ENCODE measurements at places on chromosomes 2 and 18.

GRCh38 chr2:45728458-45728942, 77.0 kb downstream of the PRKCE start:
- DNase-seq = no peak

DNA sequence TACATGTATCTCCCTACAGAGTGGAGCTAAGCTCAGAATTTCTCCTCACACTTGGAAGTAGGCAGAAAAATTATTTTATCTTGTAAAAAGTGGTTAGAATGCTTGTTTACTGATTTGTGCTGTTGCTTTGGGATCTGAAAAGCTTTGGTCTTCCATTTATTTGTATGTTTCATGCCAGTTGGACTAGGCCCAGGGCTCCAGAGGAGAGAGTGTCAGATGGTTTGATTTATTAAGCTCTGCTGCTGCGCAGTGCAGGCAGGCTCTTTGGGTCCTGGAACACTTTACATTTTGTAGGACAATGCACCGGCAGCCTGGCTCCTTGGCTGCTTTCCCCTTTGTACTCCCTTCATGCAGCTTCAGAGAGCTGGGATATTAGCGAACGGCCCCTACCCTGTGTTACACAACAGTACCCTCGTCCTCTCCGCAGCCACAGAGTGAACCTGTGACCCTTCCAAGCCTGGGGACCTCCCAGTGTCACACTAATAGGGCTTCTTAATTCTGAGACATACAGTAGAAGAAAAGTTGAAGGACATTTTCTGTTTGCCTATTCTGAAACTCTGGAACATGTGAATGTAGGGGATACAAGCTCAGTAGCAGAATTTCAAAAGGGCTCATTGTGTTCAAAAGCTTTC, 56.7 kb upstream of the EML6 start:
- DNase-seq = no peak

- no peak for DNase-seq
Measured at GRCh38 chr2:216082117-216082711, 495 bp downstream of the TMEM169 start.

DNA sequence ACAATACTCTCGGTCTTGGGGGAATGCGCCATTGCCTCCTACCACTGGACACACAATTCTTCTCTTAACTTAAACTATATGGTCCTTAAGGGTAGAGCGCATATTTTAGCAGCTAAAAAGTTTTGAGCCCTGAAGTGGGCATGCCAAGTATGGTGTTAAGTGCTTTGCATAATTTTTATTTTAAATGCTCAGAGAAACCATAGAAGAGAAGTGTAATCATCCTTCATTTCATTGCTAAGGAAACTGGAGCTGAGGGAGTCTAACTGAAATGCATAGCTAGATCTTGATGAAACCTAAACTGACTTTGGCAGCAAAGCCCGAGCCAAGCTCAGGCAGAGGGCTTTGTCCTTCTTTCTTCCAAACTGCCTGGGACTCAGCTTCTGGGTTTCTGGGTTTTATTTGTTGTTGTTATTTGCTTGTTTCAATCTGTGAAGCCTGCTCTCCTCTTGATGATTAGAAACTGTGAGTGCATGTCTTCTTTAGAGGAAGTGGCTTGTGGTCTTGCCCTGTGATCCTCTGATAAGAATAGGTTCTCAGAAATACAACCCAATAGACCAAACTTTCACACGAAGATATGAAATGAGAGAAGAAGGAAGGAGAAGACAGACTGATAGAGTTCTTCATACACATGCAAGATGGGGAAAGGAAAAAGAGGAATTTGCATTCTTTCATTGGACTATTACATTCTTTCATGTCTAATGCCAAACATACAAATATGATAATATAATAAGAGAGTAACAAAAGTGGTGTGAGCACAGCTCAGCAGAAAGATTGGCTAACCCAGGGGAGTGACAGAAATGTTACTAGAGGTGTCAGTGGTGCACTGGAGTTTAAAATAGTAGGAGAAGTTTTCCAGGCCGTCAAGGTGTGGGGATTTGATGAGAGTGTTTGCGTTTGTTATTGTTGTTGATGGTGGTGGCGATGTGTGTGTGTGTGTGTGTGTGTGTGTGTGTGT, 7.5 kb upstream of the RNF144A start:
- peak; percentile 45 for DNase-seq

DNA sequence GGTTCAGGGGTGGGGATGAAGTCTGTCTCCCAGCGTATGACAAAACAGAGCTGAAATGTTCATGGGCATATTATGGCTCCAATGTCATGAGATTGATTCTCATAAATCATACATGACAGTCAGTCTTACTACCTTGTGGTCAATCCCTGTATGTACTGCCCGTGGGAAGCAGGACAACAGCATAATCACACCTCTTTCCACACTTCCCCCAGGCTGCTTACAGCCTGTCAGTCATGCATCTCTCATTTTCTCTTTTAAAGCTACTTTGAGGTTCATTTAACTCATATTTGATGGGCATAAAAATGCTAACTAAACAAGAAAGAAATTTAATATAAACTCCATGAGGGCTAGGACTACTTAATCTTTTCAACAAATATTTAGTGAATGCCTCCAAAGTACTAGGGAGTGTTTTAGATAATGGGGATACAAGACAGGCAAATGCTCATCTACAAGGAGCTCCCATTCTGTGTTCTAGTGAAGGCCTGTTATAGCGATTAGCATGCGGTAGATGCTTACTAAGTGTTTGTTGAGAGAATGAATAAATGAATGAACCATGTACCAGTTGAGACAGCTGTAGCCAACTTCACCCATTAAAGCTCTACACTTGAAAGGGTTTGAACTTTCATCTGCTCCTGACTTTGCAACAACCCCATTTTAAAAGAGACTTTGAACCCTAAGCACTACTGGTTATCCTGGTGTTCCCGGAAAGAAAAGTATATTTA, 89.1 kb downstream of the ALPK2 start:
- DNase-seq = no peak

- DNase-seq = peak; percentile 52
Measured at GRCh38 chr2:53559302-53559966, 208.2 kb upstream of the CHAC2 start.

DNA sequence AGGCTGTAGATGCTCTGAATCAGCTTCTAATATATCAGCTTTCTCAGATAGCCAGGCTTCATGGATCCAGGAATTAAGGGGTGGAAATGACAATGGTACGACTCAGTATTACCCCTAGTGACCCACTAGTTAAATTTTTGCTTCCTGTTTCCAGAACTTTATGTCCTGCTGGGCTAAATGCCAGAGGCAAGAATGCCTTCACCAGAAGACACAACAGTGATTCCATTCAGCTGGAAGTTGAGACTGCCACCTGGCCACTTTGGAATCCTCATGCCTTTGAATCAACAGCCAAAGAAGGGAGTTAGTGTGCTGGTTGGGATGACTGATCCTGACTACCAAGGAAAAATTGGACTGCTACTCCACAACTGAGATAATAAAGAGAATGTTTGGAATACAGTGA, 239.1 kb downstream of the ASXL3 start:
- DNase-seq = peak; percentile 74

DNA sequence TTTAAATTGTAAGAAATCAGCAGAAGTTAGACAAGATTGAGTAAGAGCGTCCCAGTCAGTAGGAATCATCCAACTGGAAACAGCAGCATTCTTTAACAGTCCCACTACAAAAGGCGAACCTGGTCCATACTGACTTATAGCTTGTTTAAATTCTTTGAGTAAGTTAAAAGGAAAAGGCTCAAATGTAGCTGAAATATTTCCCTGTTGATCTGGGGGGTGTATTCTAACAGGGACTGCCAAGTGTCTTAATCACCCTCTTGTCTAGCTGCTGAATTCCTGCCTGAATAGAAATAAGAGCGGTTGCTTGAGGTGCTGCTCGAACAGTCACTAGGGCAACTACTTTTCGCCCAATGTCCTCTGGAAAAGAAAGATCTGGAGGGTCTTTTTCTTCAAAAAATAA, 56.4 kb upstream of the FMNL2 start:
- no peak for DNase-seq

GRCh38 chr2:195495351-195495750, 161.7 kb upstream of the SLC39A10 start:
- no peak for DNase-seq

GRCh38 chr2:219247678-219248642, 2.7 kb downstream of the STK16 start:
- DNase-seq = no peak

DNA sequence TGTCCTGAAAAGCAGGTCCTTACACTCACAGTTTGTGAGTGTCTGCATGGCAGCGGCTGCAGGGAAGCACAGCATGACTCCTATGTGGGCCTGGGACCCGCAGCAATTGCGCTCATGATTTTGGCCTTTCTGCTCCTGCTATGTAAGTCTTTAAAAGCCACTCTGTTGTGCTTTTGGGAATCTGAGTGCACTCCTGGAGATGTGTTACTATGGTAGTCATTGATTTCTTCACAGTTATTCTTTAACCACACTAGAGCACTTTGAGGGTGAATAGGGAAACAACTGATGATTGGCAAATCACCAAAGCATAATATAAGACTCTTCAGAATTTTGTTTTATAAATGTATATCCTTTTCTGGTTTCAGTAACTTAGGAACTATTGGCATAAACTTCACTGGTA, 40.9 kb downstream of the DSG2 start:
- DNase-seq = no peak

Measured in HT1080 (cell line).